ENCODE measurements at places on chromosomes 2 and 18.

GRCh38 chr2:234690569-234691213, 193.8 kb upstream of the ARL4C start:
- DNase-seq: peak; percentile 27

- no peak for DNase-seq
These were observed 282.4 kb upstream of the SLC14A2 start for GRCh38 chr18:45332871-45333270.

DNA sequence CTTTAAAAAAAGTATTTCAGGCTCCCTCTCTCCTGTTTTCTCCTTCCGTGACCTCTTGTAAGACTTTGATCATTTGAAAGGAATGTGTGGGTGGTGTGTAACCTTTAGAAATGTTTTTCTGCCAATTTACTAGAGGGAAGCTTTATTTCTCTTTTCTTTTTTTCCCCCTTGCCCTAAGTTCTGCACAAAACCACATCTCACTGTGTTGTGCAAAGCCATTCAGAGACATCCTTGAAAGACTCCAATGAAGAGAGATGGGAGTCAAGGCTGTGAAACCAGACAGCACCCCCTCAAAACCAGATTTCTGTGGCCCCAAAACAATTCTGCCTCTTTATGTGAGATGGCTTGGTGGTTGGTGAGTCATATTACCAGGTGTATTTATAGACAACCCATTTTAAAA, 184.6 kb upstream of the ERBB4 start:
- DNase-seq: peak; percentile 19

DNA sequence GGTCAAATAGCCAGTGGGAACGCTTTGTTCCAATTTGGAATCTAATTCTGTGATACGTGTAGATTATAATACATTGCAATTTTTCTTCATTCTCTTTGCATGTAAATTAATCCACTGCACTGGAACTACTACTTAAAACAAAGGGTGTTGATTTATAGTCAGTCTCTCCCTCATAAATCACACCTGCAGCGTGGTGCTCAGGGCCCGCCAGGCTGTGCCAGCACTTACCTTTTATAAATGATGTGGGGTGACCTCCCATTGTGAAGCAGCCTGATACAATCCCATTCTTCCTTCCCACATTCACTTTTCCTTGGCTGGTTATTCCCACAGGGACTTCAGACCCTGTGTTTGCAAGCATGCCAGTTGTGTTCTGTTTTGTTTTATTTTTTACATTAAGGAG, 302.3 kb upstream of the ID2 start:
- DNase-seq: no peak

GRCh38 chr2:240629968-240630770, 4.9 kb downstream of the GPR35 start:
- no peak for DNase-seq

GRCh38 chr2:240832921-240833494, 13.0 kb upstream of the KIF1A start:
- DNase-seq: no peak

- DNase-seq: peak; percentile 34
These were observed 55.7 kb upstream of the CTAGE1 start for GRCh38 chr18:22473366-22473765.

DNA sequence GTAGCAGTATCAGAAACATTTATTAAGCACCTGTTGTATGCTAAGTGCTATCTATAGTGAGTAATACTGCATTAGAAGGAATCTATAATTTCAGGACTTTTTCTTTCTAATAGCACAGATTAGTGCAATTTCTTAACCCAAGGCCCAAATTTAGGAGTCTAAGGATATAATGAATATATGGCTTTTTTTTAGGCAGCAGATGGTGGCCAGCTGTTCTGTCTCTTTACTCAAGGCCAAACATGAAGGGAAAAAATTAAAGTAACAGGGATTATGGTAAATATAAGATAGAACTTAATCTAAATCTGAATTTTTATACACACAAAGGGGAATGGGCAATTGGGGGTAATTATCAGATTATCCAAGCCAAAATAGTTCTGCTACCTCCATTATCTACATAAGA, 230.6 kb upstream of the SP5 start:
- no peak for DNase-seq

- no peak for DNase-seq
These were observed 127.1 kb downstream of the DOCK10 start for GRCh38 chr2:224915136-224915535.

DNA sequence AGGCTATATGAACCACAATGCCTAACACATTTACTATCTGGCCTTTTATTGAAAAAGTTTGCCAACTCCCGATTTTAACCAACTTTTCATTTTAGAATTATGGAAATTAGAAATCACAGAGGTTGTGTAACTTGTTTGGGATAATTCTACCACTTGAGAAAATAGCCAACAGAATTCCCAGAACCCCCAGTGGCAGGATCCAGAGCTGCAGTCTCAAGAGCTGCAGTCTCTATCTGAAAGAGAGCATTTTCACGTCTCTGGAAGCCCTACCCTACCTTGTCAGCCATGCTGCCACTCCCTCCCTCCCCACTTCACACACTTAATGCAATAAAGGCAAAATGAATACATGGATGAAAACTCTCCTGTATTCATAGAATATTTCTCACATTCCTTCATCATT, 23.4 kb upstream of the TSPYL6 start:
- DNase-seq: peak; percentile 20

DNA sequence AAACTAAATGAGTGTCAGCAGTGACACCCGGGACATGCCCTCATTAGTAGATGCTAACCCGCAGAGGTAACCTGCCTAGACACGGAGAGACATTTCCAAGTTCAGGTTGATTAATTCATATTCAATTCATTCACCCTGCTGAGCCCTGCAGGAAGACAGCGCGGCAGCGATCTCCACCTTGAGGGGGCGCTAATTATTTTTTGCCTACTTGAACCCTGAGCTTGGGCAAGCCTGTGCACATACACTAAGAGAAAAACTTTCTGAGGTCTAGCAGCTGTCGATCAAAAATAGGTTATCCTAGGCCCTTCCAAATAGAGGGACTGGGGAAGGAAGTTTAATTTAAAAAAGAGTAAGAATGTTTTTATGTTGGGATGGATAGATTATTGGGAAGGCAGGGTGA, 1.3 kb upstream of the LYPD6 start:
- peak; percentile 16 for DNase-seq

- DNase-seq: peak; percentile 21
These were observed 228.0 kb upstream of the SMAD7 start for GRCh38 chr18:49178736-49179135.

DNA sequence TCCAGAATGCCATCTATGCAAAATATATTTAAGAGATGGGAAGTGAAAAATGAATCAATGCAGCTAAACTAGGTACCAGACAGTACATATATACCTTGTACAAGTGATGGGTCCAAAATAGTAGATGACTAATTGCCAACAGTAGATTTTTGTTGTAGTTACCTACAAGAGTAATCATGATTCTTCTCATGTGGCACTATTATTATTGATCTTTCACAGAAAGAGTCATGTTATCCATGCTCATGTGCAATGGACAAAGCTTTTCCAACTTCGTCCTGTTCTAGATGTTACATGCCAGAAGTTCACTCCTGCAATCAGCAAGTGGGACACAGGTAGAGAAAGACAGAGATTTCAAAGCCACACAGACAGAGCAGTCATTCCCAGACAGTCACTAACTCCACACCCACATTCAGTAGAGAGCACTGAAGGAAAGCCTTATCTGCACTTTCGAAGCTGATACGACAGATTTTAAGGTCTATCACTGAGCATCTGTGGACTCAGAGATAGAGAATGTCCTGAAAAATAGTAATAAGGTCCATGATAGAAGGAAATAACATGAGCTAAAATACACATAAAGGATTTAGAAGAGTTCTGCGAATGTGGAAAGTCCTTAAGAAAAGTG, 101.6 kb upstream of the ITPRID2 start:
- no peak for DNase-seq

- DNase-seq: no peak
These were observed 115.2 kb upstream of the EPAS1 start for GRCh38 chr2:46181789-46182530.

DNA sequence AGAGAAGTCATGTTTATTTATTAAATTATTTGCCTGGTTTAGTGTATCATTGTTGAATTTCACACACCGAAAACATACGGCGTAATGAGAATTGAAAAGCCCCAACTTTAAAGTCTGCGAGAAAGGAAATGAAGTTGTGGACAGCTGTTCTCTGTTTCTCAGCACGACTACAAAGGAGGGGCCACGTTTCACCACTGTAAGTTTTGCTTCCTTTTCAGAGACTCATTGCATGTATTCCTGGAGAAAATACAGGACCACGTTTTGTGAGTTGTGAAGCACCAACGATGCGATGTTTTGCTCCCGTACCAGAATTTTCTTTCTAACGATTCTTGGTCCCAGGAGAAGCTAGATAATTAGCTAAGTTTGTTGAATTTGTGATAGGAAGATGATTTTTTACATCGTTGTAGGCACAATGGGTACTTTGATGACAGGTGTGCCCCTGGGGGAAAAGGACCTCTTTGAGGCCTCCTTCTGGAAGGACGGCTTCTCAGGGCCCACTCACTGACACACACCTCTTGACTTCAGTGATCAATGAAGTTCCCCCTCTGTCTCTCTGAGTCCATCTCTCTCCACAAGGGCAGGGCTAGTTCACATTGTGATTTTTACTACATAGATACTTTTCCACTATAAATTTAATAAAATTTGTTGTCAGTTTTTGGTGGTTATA, 23.7 kb upstream of the ACKR3 start:
- DNase-seq: no peak

- DNase-seq: no peak
These were observed 42.2 kb downstream of the KANSL1L start for GRCh38 chr2:210128961-210129360.

DNA sequence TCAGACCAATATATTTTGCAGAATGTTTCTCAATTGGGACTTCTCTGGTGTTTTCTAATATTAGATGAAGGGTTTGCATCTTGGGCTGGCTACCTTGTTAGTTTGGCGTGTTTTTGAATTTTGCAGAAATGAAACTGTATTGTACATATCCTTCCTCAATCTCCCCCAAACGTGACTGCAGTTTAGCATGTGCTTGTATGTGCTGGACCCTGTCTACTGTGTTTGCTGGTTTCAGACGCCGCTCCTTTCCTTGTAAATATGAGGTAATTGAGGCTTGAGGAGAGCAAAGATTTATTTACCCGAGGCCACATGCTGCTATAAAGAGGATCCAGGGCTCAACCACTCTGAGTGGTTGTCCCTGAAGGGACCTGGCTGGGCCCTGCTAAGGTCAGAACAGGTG, 57.2 kb downstream of the NGEF start:
- DNase-seq: no peak

DNA sequence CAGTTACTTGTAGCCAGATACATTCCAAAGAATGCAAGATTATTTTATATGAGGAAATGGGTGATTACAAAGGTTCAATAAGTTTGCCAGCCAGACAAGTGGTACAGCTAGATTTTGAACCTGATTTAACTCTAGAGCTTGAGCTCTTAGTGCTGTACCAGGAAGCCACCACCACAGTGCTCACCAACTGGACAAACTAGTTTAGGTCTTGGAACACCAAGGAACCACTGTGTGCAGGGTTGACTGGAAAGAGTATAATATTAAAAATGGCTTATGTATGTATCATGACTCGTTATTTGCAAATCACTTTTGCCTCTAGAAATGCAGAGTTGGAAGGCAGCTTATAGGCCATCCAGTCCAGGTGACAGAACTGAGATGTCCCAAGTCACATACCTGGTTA, 177.2 kb downstream of the TXNL1 start:
- no peak for DNase-seq

GRCh38 chr18:69102959-69103358, 297.7 kb upstream of the DOK6 start:
- DNase-seq: no peak

DNA sequence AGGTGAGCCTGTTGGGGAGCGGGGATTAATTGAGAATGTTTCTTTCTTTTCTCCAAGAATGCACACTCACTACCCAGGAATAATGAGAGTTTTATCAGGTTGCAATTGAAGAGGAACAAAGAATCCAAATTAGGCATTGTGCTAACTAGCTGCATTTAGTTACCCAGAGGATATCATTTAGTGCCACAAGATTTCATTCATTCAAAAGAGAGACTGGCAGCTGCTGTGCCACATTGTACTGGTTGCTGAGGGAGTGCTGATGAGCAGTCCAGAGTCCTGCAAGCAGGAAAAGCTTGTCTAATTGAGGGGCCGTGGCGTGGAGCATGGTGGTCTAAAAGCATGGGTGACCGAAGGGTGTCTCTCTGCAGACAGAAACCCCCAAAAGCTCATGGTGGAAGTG, 97.6 kb downstream of the CTAGE1 start:
- DNase-seq: no peak

DNA sequence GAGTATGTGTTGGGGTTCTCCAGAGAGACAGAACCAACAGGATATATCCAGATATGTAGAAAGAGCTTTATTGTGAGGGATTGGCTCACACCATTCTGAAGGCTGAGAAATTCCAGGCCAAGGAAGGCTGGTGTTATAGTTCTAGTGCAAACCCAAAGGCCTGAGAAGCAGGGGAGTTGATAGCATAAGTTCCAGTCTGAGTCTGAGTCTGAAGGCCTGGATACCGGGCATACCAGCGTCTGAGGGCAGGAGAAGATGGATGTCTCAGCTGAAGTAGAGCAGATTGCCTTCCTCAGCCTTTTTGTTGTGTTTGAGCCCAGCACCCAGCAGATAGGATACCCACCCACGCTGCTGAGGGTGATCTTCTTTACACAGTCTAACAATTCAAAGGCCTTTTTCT, 211.7 kb upstream of the RASGRP3 start:
- no peak for DNase-seq

- peak; percentile 64 for DNase-seq
These were observed 1.5 kb upstream of the FLACC1 start for GRCh38 chr2:201358684-201359083.

DNA sequence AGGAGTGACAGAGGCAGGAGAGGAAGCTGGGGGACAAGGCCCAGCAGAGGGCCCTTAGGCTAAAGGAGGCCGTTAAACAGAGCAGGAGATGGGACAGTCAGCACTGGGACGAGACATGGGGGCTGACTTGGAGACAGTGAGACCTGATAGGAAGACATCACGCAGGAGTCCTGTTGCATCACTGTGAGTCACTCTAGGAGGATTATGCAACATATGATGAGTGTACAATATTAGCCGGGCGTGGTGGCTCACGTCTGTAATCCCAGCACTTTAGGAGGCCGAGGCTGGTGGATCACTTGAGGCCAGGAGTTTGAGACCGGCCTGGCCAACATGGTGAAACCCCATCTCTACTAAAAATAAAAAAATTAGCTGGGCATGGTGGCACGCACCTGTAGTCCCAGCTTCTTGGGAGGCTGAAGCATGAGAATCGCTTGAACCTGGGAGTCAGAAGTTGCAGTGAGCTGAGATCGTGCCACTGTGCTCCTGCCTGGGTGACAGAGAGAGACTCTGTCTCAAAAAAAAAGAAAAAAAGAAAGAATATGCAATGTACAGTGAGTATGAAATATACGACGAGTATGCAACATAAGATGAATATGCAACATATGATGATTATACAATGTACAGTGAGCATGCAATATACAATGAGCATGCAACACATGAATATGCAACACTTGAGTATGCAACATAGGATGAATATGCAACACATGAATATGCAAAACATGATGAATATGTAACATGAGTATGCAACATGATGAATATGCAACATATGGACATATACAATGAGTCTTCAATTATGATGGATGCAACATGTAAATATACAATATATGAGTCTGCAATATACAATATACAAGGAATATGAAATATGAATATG, 83.3 kb upstream of the ID2 start:
- DNase-seq: peak; percentile 96

- peak; percentile 42 for DNase-seq
These were observed 173.5 kb upstream of the FN1 start for GRCh38 chr2:215609089-215610032.

GRCh38 chr18:24660956-24661355, 200.5 kb downstream of the HRH4 start:
- no peak for DNase-seq

- peak; percentile 49 for DNase-seq
These were observed 70.8 kb downstream of the INPP4A start for GRCh38 chr2:98515250-98515991.
